ENCODE measurements at places on chromosomes 7 and 10.

- DNase-seq: peak; percentile 9
These were observed 64.9 kb downstream of the CUL1 start for GRCh38 chr7:148763622-148764021.

DNA sequence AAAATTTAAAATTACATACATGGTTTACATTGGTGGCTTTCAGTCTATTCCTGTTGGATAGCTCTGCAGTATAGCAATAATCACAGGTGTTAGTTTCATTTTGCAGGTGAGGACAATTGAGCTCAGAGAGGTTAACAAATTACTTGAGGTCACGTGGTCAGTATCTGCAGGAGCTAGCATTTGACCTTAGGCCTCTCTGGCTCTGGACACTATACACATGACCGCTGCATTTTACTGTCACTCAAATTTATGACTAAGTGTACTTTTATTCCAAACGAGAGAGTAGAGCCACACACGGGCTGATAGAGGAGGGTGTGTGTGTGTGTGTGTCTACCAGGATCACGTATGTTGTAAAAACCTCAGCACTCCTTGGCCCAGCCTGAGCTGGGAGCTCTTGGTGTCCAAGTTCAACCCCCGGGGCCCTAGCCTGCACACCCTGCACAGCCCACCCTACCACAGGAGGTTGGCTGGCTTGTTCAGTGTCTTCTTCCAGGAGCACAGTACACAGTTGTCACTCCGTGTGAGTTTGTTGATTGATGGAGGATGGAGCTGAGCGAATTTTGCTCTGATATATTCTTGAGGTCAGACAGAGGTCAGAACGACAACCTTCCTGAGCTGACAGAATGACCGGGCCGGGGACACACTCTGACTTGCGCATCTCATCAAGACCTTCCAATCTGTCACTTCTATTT is 272.7 kb downstream of the GFRA1 start:
- DNase-seq: no peak

DNA sequence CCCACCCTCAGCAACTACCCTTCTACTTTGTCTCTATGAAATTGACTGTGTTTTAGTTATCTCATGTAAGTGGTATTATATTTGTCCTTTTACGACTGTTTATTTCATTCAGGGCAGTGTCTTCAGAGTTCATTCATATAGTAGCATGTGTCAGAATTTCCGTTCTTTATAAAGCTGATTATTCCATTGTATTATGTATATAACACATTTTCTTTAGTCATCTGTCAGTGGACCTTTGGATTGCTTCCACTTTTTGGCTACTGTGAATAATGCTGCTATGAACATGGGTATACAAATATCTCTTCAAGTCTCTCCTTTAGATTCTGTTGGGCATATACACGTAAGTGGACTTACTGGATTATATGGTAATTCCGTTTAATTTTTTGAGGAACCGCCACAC is 14.5 kb downstream of the SLF2 start:
- no peak for DNase-seq

DNA sequence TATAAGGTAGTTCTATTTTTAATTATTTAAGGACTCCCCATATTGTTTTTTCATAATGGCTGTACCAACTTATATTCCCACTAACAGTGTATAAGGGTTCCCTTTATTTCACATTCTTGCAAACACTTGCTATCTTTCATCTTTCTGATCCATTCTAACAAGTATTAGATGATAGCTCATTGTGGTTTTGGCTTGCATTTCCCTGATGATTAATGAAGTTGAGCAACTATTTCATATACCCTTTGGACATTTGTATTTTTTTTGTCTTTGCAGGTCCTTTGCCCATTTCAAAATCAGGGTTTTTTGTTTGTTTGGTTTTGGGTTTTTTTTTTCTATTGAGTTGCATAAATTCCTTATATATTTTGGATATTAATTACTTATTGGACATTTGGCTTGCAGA is 107.2 kb downstream of the EPC1 start:
- peak; percentile 76 for DNase-seq

DNA sequence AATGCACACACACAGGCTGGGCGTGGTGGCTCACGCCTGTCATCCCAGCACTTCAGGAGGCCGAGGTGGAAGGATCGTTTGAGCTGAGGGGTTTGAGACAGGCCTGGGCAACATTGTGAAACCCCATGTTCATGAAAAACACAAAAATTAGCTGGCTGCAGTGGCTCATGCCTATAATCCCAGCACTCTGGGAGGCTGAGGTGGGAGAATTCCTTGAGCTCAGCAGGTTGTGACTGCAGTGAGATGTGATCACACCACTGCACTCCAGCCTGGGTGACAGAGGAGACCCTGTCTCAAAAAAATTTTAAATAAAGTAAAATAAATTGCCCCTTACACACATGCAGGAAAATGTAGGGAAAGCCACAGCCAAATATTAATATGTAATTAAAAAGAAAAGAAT is 44.1 kb downstream of the RNF32 start:
- no peak for DNase-seq

DNA sequence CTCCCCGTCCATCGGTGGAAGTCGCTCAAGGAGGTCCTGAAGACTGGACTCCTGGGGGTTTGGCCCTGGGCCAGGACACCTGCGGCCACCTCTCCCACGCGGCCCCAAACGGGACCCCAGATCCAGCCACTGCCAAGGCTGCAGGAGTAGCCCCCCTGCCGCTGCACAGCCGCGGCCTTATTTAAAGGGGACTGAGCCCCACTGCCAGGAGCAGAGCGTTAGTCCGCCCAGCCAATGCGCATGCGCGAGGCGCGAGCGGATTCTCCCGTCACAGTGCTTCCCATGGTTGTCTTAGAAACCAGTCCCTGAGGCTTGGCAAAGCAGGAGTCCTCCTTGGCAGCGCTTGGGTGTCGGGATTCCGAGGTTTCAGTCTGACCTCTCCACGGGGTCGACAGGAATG is 320.0 kb downstream of the ZNF716 start:
- DNase-seq: no peak

All from HFFc6 (cell line).